H1 (cell line): ENCODE measurements at places on chromosomes 12 and 14. TPM values are rescaled to one million over a fixed set of nuclear protein-coding genes. Genes with fewer than 3 reads are reported as not detected.

GRCh38 chr12:70011353-70011752, 186.3 kb downstream of the MYRFL start:
- DNase-seq, result no peak

DNA sequence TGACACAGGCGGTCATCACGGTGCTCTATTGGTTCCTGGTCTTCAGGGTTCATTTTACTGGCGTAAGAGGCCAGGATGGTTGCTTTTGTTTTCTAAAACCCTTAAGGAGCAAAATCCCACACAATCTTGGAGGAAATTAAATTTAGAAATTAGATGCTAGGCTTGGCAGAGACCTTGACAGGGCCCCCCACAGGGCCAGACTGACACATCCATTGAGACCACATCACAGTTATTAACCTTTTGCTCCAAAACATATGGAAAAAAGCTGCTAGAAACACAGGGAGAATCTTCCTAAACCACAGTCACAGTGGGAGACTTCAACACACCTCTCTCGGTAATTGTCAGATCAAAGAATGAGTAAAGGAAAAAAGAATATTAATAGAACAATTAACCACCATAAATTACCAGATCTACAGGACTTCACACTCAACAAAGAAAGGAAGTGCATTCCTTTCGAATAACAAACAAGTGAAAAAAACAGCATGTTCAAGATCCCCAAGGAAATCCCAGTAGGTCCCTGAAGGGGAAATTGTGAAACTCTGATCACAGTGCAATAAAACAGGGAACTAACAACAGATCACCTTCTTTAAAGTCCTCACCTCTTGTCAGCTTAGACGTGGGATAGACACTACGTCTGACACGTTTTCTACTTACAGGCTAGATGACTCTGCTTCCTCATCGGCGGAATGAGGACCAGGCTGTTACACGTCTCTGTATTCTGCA, 40.2 kb upstream of the TMEM179 start:
- no peak for DNase-seq

DNA sequence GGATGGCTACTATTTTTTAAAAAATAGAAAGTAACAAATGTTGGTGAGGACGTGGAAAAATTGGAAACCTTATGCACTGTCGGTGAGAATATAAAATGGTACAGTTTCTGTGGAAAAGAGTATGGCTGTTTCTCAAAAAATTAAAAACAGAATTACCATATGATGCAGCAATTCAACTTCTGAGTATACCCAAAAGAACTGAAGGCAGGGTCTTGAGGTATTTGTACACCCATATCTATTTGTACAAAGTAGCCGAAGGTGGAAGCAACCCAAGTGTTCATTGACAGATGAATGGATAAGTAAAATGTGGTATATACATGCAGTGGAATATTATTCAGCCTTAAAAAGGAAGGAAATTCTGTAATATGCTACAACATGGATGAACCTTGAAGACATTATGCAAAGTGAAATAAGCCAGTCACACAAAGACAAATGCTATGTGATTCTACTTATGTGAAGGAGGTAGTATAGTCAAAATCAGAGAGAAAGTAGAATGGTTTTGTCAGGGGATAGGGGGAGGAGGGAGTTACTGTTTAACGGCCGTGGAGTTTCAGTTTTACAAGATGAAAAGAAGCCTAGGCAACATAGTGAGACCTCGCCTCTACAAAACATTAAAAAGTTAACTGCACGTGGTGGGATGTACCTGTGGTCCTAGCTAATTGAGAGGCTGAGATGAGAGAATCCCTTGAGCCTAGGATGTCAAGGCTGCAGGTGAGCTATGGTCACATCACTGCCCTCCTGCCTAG, 38.4 kb upstream of the CCT2 start:
- DNase-seq, result no peak

- no peak for DNase-seq
These were observed 13.9 kb upstream of the VRK1 start for GRCh38 chr14:96783043-96783914.

The KRT8 gene
- total RNA-seq, result 283 and 290 TPM in 2 replicates
